Stimulated activated CD8-positive, alpha-beta memory T cell treated with anti-CD3 and anti-CD28 coated beads, Interleukin-4, amount 100 ng/mL, for 1 hour (primary cell): ENCODE measurements at places on chromosomes 5 and 9.

DNA sequence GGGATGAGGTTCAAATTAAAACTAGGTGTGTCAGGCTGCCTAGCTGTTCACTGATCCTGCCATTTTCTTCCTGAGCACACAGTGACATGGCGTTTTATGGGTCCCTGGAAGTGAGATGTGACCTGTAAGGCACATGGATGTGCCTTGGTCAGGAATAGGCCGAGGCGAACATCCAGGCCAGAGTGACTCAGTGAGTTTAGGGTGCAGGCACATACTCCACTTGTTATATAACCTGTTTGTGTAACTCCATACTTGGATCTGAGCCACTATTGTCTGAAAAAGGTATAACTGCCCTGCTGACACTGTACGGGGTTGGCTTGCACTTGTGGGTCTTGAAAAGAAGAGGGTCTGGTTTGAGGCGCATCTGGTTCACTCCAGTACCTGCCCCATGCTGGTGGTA, 150.1 kb upstream of the ADAMTS16 start:
- no peak for DNase-seq

DNA sequence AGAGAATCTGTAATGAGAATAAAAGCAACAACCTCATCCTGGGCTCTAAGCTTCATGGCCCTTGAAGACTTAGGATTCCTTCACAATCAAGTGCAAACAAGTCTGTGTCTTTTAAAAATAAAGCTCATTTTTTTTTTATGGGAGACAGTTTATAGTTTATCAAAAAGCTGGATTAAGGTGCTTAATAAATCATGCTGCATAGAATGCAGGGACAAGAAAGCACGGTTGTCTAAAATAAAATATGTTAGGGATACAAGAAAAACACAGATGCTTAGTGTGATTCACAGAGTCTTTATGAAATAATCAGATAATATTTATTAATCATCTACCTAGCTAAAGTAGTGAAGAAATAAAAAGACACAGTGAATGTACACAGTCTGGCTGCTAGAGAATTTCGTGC, 2045.9 kb upstream of the WWC1 start:
- DNase-seq, result no peak

DNA sequence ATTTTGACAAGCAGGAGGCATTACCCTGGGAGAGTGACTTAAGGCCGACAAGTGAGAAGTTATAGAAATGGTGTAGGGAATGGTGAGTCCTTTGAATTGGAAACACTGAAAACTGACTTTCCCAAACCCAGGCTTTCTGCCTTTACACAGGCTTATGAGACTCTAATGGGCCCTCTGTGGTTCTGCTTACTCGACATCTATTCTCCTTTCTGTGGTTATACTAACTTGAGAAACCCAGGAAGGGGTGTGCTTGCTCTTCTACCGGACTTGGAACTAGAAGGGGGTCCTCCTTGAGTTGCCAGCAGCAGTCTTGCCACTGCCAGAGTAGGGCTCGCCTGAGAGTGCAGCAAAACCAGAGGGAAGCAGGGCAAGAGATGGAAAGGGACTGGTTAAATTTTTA, 63.3 kb downstream of the FYB1 start:
- no peak for DNase-seq

DNA sequence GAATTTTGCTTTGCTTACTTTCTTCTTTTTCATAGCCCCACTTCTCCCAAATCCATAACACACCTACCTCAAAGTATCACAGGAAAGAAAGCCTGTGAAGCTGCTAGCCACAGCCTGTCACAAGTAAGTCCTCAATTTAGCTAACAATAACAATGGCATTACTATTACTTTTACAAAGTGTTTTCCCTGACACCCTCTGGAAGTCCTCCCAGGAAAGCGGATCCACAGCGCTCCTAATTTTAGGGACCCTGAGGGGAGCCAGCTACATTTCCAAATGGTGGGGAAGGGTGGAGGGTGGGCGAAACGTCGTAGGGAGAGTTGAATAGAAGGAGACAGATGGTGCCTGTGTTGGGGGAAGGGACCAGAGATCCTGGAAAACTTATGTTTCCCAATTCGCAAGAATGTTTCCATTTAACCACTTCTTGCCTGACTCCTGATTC, 523 bp upstream of the WWC1 start:
- DNase-seq, result no peak

GRCh38 chr9:93463638-93464248, 10.4 kb upstream of the FAM120AOS start:
- no peak for DNase-seq

GRCh38 chr9:86978413-86978812, 31.1 kb upstream of the GAS1 start:
- DNase-seq, result no peak

DNA sequence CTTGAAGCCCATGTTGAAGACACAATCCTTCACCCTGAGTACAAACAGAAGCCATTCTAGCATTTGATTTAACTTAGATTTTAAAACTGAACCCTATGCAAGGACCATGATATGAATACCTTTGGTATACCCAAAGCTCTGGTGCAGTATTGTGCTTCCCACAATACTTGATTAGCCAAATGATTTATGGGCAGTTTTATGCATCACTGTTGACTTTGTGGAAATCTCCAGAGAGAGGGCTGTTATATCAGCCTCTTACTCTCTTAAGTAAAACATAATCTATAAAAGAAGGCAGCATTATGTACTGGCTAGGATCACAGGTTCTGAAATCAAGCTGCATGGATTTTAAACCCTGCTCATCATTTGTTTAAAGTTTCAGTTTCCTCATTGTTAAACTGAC, 762.8 kb downstream of the EFNA5 start:
- DNase-seq, result no peak

DNA sequence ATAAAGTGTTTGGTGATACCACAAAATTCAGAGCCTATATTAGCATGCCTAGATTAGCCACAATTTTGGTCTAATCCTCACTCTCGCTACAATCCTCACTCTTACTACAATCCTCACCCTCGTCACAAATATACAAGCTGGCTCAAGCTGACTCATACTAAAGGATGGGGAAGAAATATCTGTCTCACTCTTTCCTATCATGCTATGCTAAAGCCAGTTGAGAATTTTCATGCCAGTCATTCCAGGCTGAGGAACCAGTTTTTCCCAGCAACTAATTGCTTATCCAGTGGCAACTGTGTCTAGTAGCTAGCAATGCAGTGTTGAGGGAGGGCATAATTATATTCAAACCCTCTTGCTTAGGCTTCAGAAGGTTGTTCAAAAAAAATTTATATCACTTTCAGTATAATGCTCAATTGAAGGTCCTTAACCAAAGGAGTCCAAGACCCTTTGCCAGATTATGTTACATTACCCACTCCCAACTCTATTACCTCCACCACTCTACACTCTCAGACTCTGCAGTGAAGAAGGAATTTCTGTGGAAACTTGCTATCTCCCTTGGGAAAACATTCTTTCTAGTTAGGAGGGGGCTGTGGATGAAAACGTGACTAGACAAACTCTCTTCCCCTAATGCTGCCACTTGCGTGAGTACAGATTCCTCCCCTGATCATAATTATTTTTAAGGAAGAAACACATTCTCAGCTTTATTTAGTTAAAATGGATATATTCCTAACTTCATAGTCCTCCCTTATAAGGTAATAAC, 810.3 kb upstream of the ACO1 start:
- DNase-seq, result no peak

DNA sequence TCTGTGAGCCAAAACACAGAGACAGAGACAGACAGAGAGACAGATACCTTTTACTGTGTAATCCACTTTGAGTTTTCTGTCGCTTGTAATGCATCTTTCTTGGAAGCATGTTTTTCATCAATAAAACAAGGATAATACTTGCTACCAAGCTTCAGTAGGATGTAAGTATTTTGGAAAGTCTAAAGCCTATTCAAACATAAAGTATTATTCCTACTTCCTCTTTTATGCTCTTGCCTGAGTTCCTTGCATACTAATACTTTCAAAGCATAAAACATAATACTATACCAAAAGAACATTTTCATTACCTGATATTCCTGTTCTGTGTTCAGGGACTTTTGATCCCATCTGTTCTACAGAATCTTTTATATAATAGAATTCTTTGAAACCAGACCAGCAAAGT, 64.5 kb upstream of the SLC30A5 start:
- DNase-seq, result no peak

GRCh38 chr9:38363589-38363925, 28.9 kb upstream of the ALDH1B1 start:
- DNase-seq, result no peak
